ENCODE measurements at places on chromosomes 4 and X.

GRCh38 chrX:19799319-19800182, 87.8 kb downstream of the SH3KBP1 start:
- no peak for DNase-seq

- DNase-seq = no peak
These were observed 21.6 kb upstream of the DUSP9 start for GRCh38 chrX:153625271-153626024.

- no peak for DNase-seq
These were observed 86.3 kb upstream of the GABRA3 start for GRCh38 chrX:152537373-152537772.

GRCh38 chrX:153061732-153062131, 5.5 kb downstream of the PNMA3 start:
- DNase-seq = no peak

GRCh38 chr4:116531870-116532269, 553.5 kb downstream of the TRAM1L1 start:
- no peak for DNase-seq

DNA sequence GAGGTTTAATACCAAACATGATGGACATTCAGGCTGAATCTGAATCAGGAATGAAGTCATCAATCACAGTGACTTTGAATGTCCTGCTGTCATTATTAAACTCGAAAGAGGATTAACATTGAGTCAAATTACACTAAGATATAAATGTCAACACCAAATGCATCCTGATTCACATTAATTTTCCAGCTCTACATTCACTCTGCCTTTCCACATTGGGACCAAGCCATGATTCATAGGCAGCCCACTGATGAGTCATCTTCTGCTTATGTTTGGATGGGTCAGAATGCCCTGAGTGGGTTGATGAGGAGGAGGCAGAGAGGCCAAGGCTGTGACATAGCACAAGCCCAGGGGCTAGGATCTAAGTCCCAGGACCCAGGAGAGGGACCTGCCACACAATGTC, 247.6 kb upstream of the RPS6KA3 start:
- DNase-seq = no peak

All from stimulated activated CD4-positive, alpha-beta T cell treated with anti-CD3 and anti-CD28 coated beads, TNF-alpha, amount 100 ng/mL, for 1 hour (primary cell).